ENCODE measurements at places on chromosomes 6 and 20. TPM values are rescaled to one million over a fixed set of nuclear protein-coding genes. Genes with fewer than 3 reads are reported as not detected.

Gene SLC24A3
- total RNA-seq, result 0.86 TPM

- no peak for DNase-seq
Measured at GRCh38 chr6:38955861-38956260, 92.7 kb upstream of the GLP1R start.

DNA sequence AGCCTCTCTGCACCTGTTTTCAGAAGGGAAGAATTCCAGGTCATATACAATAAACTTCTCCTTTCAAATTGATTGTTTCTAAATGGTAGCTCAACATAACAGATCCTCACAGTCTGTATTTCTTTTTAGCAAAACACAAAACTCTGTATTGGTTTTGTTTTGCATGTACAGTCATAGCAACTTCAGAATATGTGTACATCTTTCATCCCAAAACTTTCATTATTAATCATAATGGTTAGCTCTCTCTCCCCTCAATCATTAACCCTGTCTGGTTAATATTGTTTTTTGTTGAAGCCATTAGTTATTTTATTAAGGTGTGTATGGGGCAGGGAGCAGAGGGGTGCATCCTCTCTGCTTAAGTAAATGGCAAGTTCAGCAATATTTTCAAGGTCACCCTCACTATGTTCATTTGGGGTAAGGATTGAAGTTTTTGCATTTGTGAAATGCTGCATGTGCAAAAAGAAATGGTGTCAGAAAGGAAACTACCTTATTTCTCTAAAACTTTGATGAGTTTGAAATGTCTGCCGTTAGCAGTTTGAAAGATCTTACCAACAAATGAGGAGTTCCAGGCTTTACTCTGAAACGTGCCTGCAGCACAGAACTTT, 136.8 kb upstream of the BTBD3 start:
- no peak for DNase-seq

DNA sequence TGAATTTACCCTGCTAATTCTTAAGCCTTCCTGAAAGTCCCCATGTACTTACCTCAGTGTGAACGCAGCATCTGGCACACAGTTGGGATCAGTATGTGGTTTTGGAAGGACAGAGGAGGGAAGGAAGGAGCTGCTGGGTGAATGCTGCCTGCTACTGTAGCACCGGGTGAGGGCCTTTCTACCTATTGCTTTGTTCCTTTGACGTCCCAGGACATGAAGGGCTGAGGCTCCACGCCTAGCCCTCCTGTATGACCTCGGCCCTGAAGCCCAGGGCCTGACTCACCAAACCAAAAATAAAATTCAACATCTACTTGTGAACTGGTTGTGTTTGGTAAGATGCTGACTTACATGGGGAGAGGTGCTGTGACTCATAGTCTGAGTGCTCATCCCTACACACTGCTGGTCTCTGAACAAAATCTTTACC, 51.1 kb downstream of the ARID1B start:
- no peak for DNase-seq

GRCh38 chr6:43687437-43688347, at the start of gene MRPS18A:
Gene MRPS18A, minus strand, starts transcription at chr6:43687791. Its CDS starts 12 bp downstream, at chr6:43687779.
- DNase-seq, result peak; percentile 91

- no peak for DNase-seq
Measured at GRCh38 chr6:107943626-107944439, 14.2 kb downstream of the SEC63 start.

DNA sequence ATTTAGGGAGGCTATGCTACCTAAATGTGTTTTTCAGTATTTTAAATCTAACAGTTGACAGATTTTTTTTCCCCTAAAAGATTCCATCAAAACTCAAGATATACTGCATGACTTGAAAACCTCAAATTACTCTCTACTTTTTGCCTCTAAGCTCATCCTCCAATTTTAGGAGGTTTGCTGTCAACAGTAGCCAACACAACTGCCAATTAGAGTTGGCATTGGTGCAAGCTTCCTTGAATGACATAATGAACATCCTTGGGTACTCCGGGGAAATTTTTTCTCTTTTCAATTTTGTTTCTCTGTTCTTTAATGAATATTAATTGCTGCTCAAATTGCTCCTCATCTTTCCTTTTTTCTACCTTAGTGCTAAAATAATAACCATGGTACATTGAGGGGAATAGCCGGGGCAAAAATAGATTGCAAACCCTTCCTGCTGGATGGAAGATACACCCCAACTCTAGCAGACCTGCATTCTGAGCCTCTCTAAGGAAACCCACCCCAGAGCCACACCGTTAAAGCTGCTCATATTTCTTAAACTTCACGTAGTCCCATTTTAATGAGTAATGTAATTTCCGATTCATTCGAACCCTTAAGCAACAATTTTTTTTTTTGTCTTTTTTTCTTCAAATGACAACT, 34.3 kb downstream of the SLC22A23 start:
- no peak for DNase-seq

Gene SNX9
- total RNA-seq, result 34.2 TPM

GRCh38 chr20:6780433-6781190, 13.1 kb downstream of the BMP2 start:
- no peak for DNase-seq

- no peak for DNase-seq
Measured at GRCh38 chr6:802701-803100, 109.8 kb upstream of the EXOC2 start.

GRCh38 chr6:90190752-90191395, 105.8 kb downstream of the BACH2 start:
- DNase-seq, result no peak

DNA sequence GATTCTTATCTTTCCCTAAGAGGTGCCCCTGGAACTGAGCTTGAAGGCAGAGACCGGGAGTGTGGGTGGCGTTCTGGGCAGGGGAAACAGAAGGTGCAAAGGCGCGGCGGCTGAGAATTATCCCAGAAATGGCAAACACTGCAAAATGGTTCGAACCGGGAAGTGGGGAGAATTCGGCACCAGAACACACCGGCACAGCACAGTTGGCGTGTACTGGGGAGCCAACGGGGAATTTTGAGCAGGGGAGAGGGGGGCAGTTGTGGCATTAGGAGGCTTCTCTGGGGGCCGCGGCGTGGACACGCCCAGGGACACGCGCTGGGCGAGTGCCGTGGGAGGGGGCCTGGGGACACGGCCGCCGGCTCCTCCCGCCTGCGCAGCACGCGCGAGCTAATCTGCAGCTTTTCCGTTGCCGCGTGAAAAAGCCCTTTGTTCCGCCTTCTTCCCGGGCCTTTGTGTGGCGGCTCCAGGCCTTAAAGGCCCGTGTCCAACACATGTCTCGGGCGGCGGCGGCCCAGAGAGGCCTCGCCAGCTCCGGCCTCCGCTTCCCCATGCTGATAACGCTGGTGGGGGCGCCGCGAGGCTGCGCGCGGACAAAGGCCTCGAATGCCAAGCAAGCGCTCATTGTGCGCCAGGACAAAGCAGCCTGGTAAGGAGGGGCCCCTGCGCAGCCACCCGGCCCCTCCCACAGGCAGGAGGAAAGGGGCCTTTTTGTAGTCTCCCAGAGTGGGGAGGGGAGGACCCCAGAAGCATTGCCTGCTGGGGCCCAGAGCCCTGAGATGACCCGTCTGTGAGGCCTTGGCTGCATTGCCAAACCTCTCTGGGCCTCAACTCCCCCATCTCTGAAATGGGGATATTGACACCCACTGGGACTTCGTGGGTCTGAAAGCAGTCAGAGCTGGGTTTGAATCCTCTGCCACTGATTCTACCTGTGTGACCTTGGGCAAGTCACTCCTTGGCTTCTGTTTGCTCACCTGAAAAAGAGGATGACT, 82.8 kb downstream of the CD40 start:
- no peak for DNase-seq

Gene BHLHE23
- not detected for total RNA-seq

Gene NHLRC1
- 1.6 TPM for total RNA-seq

Gene F13A1
- total RNA-seq, result 50.9 TPM

DNA sequence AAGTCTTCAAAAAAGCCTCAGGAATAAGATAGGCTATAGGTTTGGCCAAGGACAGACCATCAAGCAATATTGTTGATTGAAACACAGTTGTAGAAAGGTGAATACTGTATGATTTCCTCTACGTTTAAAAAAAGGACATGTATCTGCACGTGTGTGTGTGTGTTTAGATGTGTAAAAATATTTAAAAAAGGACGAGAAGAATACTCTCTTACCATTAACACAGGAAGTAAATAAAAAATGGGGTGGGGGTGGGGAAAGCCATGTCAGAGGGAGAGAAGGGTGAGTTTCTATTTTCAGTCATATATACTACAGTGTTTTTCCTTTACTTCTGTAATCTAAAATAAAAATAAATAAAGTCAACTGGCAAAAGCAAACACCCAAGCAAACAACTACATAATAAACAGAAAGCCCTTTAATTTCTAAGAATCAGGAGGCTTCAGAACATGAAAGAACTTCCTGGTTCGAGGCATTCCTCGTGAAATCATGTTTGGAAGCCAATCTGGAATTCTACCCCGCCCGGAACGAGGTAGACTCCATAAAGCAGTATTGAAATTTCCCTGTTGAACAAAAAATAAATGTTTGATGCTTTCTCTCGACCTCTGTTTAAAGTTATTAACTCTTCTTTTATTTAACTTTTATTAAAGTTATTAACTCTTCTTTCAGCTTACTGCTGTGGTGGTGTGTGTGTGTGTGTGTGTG, 158.1 kb upstream of the ZNF217 start:
- DNase-seq, result no peak

DNA sequence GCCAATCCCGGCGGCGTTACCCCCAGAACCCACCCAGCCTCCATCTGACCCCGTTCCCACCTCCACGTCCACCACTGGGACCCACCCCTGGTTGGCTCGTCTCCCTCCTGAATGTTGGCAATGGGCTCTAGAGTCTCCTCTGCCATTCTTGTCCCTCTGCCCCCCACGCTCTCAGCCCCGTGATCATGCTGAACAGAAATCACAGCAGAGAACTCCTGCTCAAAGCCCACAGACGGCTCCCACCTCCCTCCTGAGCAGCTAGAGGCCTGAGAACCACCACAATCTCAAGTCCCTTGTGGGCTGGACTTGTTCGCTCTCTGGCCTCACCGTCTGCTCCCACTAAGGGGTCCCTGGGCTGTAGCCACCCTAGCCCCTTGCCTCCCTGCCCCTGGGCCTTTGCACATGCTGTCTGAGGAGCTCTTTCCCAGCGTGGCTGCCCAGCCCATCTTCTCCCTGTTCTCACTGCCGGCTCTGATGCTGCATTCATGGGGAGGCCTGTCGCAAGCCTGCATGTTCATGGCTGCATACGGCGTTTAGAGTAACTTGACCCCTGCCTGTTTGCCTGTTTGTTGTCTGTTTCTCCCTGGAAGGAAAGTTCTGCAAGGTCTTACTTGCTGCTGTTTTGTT, 11.2 kb upstream of the FRMD1 start:
- DNase-seq, result no peak

Gene NTSR1
- 0.08 TPM for total RNA-seq

Gene RIPOR2
- total RNA-seq, result 11.2 TPM

Gene MICA
- total RNA-seq, result 12.7 TPM

- DNase-seq, result no peak
Measured at GRCh38 chr6:49202924-49203536, 260.0 kb downstream of the MMUT start.

DNA sequence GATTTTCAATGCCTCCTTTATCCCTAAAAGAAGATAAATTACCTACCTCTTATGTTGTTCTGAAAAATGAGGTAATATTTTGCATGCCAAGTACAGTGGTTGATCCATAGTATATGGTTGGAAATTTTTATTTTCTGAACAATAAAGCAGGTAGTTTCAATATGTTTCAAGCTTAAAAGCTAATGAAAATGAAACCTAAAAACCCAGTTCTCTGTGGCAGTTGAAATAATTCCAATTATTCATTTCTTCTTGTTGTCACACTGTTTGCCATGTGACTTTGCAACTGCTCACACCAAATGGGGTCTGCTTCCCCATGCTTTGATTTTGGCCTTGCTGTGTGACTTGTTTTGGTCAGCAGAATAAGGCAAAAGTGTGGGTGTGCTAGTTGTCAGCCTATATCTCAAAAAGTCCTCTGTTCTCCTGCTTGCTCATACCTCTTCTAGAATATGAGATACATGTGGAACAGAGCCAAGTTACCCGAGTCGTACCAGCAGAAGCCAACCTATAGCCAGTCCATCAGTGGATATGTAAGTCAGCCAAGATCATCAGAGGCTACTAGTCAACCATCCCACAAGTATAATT, 197.2 kb upstream of the THEMIS start:
- DNase-seq, result no peak

GRCh38 chr6:43921548-43922425, 151.8 kb downstream of the VEGFA start:
- DNase-seq, result no peak

GRCh38 chr6:40798069-40798770, 211.1 kb upstream of the LRFN2 start:
- DNase-seq, result peak; percentile 14

Gene GTSF1L
- not detected for total RNA-seq

DNA sequence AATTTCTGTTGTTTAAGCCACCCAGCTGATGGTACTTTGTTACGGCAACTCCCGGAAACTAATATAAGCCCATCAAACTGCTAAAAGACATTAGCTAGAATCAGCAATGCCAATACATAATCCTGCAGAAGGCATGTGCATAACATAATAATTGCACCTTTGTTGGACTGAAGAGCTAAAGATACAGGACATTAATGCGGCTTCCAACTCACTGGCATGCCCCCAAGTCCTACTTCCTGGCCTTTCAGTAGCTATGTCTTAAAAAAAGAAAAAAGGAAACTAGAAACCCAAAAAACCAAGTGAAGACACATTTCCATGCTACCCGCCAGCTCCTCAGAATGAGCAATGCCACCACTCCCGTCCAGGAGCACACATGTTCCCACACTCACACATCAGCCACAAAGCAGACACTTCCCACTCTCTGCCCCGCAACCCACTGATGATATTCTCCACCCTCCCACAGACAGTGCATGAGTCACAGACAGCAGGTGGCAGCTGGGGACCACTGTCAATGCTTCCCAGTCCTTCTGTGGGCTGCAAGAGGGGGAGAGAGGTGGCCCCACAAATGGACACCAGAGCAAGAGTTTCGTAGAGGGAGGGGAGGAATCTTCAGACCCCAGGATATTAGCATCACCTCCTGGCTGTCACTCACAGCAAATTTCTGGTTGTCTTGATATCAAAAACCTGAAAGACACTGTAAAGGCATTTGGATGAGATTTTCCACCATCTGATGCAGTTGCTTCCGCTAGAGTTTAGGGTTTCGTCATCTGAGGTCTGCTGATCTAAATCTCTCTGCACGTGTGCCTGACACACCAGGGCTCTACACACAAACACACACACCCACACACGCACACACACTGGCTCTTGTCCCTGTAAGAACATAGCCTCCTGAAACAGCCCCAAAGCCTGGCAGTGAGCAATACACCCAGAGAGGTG, 32.8 kb downstream of the GFOD1 start:
- peak; percentile 82 for DNase-seq

Gene MAS1L
- total RNA-seq, result not detected

GRCh38 chr6:121439475-121439874, 4.0 kb downstream of the GJA1 start:
- no peak for DNase-seq

GRCh38 chr6:51153109-51153508, 334.4 kb downstream of the TFAP2B start:
- no peak for DNase-seq

DNA sequence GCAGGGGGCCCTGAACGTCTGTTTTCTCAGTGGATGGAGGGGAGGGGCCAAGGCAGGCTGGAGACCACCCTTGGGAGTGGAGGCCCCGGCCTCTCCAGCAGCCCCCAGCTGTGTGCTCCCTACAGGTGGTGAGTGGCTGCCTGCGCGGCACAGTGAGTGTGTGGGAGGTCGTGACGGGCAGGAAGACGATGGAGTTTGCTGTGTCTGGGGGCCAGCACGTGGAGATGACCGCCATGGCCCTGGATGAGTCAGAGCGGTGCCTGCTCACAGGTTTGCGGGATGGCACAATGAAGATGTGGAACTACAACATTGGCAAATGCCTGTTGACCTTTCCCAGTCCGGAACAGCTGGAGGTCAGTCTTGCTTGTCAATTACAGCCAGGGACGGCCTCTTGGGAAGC, 52.6 kb downstream of the EFCAB8 start:
- DNase-seq, result peak; percentile 38

GRCh38 chr20:17825960-17826843, 126.4 kb downstream of the BANF2 start:
- peak; percentile 26 for DNase-seq

All from cardiac septum (tissue), 1 donor.